T-helper 2 cell treated with Interferon-gamma antibody and Interleukin-4, amounts not matched to agents 5 μg/mL and 100 μg/mL, for 36 hours (primary cell): ENCODE measurements at places on chromosomes 7 and 10.
A peak's percentile ranks its signal among the peaks of the same experiment; 100 is the strongest.

- DNase-seq = no peak
Measured at GRCh38 chr10:7786430-7786829, 1.4 kb downstream of the KIN start.

- no peak for DNase-seq
Measured at GRCh38 chr10:35661236-35661635, 19.1 kb upstream of the FZD8 start.

DNA sequence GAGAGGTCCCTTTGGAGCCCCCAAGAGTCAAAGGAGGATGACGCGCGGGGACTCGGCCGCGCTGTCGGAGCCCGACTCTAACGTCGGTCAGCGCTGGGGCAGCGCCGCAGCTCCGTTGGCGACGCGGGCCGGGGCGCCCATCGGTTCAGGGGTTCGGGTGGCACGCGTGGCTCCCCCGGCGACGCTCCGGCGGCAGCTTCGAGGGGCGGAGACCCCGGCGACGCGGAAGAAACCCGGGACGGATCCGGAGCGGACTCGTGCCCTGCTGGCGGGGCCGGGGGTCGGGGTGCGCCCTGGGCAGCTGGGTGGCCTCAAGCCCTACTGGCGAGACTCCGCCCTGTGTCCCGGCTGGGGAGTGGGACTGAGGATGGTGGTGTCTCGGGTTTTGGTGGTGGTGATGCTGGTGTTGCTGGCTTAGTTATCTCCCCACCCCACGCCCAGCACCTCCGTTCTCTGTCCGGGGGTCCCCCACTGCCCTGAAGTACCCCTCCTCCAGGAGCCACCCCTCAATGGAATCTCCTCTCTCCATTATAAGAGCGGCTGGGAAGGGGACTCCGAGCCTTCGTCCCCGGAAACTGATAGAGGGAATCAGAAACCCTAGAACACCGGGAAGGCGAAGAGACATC is at the start of gene NAT16:
TSS of gene NAT16 (minus strand) at position 164 of the 626 bp plus-strand sequence. CDS start 5,486 bp downstream, outside the sequence.
- no peak for DNase-seq

DNA sequence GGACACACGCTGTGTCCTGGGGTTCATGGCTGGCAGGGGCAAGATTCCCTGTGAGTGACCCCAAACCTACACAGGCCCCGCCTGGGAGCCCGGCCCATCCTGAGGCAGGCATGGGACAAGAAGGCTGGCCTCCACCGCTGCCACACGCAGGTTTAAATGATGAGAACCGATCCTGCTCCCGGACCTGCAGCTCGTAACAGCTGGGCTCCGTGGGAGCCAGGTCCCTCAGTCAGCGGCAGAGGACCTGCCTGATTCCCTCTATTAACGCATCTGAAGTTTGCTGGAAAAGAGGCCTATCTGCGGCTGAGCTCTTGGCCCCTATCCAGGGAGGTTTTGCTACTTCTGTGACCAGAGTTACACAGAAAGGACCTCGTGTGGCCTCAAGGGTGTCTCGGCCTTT is 112.3 kb downstream of the VIPR2 start:
- no peak for DNase-seq

DNA sequence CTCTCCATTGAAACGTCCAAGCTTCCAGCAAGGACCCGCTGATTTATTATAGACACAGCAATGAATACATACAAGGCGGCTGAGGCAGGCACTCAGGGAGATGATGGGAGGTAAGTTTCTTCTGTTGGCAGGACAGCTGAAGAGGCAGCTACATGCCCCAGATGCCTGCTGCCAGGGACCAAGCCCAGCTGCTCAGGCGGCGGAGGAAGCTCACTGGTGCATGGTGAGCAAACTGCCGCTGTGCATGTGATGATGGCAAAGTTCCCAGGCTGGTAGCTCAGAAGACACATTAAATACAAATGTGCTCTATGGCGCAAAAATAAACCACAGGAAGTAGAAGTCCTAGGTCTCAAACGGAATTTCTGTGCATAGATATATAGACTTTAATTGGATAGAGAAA is 2.3 kb downstream of the DNTT start:
- DNase-seq = no peak

GRCh38 chr7:86013662-86014061 is 630.0 kb upstream of the GRM3 start:
- no peak for DNase-seq

DNA sequence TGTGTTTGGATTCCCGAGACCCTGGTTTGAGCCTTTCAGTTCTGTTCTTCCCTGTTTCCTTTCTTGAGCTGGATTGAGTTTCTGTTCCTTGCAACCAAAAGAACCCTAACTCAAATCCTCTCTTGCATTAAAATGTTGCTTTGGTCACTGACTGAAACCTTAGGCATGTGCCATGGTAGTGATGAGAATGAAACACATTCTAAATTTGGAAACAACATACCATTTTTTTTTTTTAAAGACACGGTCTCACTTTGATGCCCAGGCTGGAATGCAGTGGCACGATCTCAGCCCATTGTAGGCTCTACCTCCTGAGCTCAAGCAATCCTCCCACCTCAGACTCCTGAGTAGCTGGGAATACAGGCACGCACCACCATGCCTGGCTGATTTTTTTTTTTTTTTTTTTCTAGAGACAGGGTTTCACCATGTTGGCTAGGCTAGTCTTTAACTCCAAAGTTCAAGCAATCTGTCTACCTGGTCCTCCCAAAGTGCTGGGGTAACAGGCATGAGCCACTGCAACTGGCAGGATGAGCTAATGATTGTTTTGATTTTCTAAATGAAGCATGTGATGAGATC is 8.4 kb downstream of the THAP5 start:
- DNase-seq = no peak

GRCh38 chr10:24307696-24308485 is 99.0 kb downstream of the KIAA1217 start:
- no peak for DNase-seq

- DNase-seq = no peak
Measured at GRCh38 chr10:26741368-26741767, 43.9 kb downstream of the PDSS1 start.

DNA sequence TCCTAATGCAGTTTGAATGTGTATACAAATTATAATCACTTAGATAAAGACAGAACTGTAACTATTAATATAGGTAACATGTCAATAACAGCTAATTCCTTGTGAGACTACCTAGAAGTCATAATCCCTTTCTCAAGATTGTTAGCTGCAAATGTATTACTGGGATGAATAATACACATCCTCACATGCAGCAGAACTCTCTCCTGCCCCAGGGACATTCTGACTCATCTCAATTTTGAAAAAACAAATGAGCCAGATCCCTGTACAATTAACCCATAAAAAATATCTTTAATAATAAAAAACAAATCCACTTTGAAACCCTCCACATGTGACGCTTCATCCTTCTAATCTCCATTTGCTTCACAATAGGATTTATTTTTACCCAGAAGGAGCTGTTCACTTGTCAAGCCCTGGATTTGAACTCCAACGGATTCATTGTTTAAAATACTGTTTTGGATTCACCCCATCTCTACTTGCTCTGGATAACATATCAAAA is 428.4 kb upstream of the TEX47 start:
- no peak for DNase-seq

- DNase-seq = no peak
Measured at GRCh38 chr10:104327745-104328645, 10.3 kb downstream of the ITPRIP start.

- no peak for DNase-seq
Measured at GRCh38 chr7:78765943-78766729, 687.3 kb downstream of the MAGI2 start.

DNA sequence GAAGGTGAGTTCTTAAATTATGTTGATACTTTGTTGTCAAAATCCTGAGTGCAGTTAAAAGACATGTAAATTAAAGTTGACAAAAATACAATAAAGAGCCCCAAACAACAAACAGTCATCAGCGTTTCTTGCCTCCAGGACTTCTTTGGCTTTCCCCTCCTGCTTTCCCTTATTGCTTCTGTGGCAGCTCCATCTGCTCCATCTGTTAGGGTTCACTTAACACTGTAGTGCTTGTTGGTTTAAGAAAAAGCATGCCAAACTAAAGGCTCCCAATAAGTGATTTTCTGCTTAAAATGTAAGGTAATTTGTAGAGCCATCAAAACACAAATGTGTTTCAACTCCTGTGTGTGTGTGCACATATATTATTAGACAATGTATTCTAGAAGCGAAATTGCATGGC is 254.3 kb upstream of the GNAI1 start:
- no peak for DNase-seq

DNA sequence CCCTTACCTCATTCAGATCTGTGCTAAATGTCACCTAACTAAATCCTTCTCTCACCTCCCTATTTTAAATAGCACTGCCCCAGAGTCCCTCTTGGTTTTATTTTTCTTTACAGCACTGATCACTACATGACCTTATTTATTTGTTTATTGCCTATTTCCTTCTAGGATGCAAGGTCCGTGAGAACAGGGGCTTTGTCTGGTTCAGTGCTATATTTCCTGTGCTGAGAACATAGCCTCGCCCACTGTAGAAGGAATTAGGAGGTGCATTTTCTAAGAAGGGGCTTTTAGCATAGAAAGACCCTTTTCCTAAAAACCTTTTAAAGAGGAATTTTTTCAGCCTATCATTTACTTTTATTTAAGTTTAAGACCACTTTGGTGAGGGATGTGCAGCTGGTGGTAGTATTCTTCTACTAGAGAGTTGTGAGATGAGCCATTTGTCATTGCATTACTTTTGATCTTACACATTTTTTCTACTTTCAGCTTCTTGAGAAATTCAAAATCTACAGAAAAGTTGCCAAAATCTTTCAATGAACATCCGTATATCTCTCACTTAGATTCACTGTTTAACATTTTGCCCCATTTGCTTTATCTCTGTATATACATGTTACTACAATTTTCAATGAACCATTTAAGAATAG is 13.5 kb upstream of the PCGF5 start:
- no peak for DNase-seq

- DNase-seq = no peak
Measured at GRCh38 chr7:20116869-20117268, 100.3 kb downstream of the MACC1 start.

DNA sequence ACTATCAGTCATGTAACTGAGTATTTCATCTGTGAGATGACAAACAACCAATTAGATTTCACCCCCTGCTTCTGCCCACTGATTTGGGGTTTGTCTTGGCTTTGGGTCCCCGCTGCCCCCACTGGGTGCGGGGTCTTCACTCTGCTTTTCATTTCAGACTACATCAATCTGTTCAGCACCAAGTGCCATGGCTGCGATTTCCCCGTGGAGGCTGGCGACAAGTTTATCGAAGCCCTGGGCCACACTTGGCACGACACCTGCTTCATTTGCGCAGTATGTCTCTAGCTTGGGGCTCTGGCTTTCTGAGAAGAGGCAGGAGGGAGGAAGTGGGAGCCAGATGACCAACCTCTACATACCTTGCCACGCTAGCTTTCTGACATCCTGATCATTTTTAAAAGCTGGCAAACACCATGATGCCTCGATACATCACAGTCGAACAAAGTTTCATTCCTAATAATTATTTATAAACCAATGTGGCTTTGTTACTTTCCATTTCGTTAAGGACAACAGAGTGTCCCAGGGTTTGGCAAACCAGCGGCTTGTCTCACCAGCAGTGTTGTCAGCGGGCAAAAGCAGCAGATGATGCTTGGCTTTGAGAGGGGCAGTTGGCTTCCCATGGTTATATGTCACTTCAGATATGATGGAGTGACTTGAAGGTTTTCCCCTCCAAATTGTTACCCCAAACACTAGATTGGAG is 30.3 kb upstream of the BMPR1A start:
- no peak for DNase-seq

DNA sequence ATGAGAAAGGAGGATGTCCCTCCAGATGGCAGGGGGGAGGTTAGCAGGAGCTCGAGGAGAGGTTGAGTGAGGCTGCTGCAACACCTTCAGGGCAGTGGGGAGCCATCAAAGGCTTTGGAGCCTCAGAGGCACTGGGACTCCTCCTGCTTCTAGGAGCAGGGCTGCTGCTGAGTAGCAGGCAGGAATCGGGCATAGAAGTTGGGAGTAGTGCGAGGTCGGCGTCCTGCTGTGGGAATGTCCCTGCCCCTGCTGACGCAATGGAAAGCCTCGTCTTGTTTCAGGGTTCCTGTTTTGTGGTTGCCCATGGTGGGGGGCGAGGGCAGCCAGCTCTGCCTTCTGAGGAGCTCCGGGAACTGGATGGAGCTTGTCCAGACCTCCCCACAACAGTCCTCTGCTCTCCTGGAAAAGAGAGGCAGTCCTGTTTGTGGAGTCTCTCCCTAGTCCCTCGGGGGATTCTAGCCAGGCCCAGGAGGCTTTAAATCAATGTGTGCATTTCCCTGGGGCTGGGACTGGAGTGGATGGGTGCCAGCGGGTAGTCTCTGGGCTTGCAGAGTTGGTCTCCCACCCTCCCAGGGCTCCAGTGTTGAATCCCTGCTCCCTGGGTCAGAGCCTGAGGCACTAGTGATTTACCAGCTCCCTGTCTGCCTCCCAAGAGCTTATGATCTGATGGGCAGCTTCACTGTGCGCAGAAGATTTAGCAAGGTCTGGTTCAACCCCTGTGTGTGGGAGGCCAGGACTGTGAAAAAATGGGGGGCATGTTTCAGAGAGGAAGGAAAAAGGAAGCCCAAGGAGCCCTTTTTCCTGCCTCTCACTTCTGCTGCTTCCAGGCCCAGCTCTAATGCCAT is 98.7 kb upstream of the PPIF start:
- DNase-seq = peak; percentile 37

GRCh38 chr7:148540041-148540738 is 50.4 kb upstream of the C7orf33 start:
- no peak for DNase-seq

GRCh38 chr7:26594553-26594952 is 269.8 kb downstream of the SKAP2 start:
- DNase-seq = no peak

GRCh38 chr7:142508251-142508650 is 241.0 kb upstream of the PRSS1 start:
- DNase-seq = no peak

- DNase-seq = no peak
Measured at GRCh38 chr7:40015790-40016296, 65.8 kb downstream of the CDK13 start.

- no peak for DNase-seq
Measured at GRCh38 chr10:107163881-107164861, at the start of gene SORCS1. Gene SORCS1, minus strand, starts transcription at chr10:107164706.

DNA sequence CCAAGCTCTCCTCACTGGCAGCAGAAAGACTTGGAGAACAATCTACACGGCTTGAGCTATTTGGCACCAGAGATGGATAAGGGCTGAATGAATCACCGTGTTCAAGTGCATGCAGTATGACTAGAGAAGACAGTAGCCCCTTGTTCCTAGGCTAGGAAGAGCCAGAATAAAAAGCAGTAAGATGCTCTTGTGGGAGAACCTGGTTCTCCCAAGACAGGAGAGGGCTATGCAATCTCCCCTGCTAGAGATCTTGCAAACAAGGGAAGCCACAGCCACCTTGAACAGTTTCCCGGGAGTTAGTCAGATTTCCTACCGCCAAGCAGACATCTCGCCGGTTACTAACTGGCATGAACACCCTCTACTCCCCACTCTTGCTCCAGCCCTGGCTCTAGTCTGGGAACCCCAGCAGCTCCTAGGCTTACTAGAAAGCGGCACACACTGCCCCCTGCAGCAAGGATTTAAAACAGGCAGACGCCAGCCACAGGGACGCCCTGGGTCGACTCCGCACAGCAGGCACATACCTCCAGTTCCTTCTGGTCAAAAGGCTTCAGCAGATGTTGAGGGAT is 107.3 kb downstream of the SMURF1 start:
- no peak for DNase-seq
